ENCODE measurements at places on chromosomes 5 and 9.

- DNase-seq = no peak
Observed at GRCh38 chr5:56913766-56914165, 4.4 kb downstream of the SETD9 start.

- DNase-seq = no peak
Observed at GRCh38 chr5:144352732-144353317, 182.2 kb downstream of the KCTD16 start.

DNA sequence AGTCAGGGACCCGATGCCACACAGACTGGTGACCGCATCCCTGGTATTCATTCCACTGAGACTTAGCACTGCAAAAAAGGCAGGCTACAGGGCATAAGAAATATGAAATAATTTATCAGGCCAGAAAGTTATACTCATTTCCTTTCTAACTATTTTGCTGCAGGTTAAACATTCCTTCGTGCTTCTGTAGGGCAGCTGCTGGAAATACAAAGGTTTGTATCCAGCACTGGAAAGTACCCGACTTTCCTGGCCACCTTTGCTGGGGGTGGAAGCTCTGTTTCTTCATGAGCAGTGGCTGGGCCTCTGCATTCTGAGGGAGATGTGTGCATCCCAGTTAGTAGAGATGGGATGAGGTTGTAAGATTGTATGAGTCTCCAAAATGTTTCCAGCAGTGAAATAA is 478.6 kb upstream of the WWC1 start:
- no peak for DNase-seq

DNA sequence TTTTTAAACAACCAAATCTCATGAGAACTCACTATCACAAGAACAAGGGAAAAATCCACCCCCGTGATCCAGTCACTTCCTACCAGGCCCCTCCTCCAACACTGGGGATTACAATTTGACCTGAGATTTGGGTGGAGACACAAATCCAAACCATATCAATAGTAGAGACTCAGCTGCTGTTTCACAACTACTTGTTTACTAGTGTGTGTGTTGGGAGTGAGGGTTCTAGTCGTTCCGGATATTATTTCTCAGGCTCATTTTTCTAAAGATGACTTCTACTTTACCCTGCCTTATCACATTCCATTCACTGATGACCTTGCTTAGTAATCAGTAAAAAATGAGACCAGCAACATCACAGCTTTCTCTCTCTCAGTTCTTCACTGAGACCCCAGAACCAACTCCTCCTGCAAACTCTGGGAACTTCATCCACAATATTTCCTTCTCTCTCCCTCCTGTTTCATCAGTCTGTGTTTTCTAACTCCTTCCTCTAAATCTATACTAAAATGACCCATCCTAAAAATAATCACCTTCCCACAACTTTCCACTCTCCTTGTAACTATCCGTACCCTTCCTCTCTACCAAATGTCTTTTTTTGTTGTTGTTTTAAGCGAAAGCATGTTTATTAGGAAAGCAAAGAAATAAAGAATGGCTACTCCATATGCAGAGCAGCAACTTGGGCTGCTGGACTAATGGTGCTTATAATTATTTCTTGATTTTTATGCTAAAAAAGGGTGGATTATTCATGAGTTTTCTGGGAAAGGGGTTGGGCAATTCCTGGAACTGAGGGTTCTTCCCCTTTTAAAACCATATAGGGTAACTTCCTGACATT is 121.5 kb upstream of the SPRY4 start:
- DNase-seq = no peak

GRCh38 chr5:173835131-173835530 is 53.0 kb upstream of the CPEB4 start:
- no peak for DNase-seq

DNA sequence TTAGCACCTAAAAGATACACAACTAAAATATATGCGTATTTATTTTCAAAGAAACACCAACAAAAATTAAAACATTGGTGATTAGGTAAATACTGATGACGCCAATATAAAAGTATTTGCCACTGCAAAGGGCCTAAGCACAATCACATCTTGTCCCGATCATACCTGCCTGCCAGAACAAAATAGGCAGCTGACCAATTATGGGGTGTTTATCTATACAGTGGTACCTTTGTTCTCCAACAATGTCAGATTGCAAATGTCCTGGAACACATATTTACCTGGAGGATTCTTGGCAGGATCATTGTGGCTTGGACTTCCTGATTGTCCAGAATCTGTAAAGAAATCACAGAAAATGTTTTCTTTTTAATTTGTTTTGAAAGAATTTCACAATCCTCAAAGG is 134.5 kb downstream of the NFIB start:
- DNase-seq = no peak

DNA sequence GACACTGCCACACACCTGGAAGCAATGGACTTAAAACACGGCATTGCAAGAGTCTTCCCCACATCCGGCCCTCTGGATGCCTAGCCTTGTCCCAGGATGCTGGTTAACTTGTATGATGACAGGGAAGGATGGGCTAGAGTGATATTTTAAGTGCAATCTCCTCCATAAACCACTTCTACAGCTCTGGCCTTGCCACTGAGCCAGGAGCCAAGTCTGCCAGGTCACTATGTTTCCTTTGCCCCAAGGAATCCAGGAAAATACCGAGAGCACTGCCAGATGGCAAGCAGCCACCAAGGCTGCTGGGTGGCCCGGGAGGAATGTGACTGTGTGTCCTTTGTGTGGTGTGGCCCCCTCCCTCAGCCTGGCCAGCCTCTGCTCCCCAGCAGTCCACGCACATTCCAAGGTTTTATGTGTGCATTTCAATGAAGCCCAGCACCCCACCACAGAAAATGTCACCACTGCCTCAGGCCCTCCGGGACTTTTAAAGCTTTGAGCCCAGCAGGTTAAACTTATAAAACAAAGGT is 106.0 kb downstream of the FRMD3 start:
- no peak for DNase-seq

GRCh38 chr5:134464988-134465815 is 53.5 kb upstream of the CDKN2AIPNL start:
- no peak for DNase-seq

DNA sequence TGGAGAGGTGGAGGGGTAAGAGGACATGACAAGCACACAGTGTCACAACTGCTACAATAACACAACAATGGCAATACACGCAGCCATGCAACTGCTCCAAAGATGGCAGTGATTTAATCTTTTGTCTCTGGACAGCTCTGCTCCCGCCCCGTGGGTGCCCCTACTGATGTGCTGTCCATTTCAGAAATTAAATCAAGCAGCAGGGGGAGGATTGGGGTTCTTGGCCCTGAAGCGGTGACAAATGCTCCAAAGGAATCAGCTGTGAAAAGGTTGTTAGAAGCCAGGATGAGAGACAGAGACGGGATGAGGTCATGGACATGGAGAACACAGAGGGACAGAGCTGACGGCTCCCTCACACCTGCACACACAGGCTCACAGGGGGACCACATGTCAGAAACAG is 22.6 kb downstream of the CNTFR start:
- no peak for DNase-seq

DNA sequence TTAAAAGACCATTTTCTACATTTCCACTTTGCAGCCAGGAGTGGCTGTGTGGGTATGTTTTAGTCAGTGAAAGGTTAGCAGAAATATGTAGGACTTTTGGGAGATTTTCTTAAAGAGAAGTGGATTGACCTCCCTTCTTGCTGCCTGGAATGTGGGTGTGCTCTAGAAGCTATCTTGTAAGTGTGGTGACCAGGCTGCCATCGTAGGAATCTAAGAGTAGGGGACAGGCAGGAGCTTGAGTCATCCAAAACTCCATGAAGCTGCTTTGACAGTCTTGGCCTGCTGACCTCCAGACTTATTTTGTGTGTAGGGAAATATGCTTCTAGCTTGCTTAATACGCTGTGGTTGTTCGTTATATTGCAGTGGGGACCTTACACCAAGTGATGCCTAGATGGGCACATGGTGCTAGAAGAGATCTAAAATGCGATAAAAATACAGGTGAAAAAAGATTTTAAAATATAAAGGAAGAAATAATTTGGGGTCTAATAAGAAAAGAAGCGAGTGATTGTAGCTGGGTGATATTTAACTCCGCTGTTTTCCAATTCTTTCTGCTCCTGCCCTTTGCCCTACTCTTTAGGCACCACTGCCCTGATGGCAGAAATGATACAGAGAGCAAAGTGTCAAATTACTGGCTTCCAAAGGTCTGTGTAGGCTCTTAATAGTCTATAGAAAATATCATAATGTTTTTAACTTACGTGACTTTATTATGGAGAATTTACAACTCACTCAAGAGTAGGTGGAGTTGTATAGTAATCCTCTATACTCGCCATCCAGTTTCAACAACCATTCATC is 298.2 kb upstream of the ZNF608 start:
- DNase-seq = no peak

DNA sequence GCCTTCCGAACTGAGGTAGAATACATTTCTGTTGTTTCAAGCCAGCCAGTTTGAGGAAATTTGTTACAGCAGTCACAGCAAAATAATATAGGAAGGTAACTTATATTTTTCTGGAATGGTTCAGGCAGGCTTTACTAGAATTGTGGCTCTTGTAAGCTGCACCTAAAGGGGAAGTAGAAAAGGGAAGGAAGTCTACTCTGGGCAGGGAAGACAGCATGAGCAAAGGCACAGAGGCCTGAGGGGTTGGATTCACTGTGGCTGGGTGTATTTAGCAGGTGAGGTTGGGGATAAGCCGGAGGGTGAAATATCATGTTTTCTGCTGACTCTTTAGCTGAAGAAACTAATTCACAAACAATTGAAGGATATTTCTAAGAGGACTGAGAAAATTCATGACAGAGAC is 183.5 kb downstream of the GAS1 start:
- DNase-seq = no peak

- DNase-seq = no peak
Observed at GRCh38 chr5:134579284-134579771, 53.3 kb downstream of the SAR1B start.
